Occipital lobe (tissue), 3 donors: ENCODE measurements at places on chromosomes 3 and 15. TPM values are rescaled to one million over a fixed set of nuclear protein-coding genes. Genes with fewer than 3 reads are reported as not detected.

The CNTN3 gene
- total RNA-seq = 16.2 TPM

The CD276 gene
- total RNA-seq = 24.5 TPM

The ST3GAL6 gene
- total RNA-seq = 35.6 TPM

The ERC2 gene
- total RNA-seq = 59.7 TPM

The ISLR2 gene
- 168 TPM for total RNA-seq

The P2RY1 gene
- 9.5 TPM for total RNA-seq

The GOLGA8R gene
- total RNA-seq = 0.62 TPM

The DLEC1 gene
- total RNA-seq = 0.78 TPM

The CD200 gene
- 41.6 TPM for total RNA-seq

The SPTBN5 gene
- total RNA-seq = 0.16 TPM

The SPINK8 gene
- not detected for total RNA-seq

The SCN11A gene
- total RNA-seq = 0.31 TPM

The LIPH gene
- not detected for total RNA-seq

The SCAANT1 gene
- not detected for total RNA-seq

The KPNA4 gene
- 49.0 TPM for total RNA-seq

The CDHR4 gene
- not detected for total RNA-seq

The UBAP1L gene
- total RNA-seq = 2.7 TPM

The AP3B2 gene
- total RNA-seq = 52.9 TPM

The SLC38A3 gene
- total RNA-seq = 5.0 TPM

The IQCH gene
- 2.8 TPM for total RNA-seq
